Esophagus squamous epithelium (tissue), 5 donors: ENCODE measurements at places on chromosomes 1 and 21.

GRCh38 chr1:119975006-119975405, 78.7 kb upstream of the ADAM30 start:
- DNase-seq: no peak

- no peak for DNase-seq
These were observed 22.3 kb downstream of the AGT start for GRCh38 chr1:230691615-230692014.

DNA sequence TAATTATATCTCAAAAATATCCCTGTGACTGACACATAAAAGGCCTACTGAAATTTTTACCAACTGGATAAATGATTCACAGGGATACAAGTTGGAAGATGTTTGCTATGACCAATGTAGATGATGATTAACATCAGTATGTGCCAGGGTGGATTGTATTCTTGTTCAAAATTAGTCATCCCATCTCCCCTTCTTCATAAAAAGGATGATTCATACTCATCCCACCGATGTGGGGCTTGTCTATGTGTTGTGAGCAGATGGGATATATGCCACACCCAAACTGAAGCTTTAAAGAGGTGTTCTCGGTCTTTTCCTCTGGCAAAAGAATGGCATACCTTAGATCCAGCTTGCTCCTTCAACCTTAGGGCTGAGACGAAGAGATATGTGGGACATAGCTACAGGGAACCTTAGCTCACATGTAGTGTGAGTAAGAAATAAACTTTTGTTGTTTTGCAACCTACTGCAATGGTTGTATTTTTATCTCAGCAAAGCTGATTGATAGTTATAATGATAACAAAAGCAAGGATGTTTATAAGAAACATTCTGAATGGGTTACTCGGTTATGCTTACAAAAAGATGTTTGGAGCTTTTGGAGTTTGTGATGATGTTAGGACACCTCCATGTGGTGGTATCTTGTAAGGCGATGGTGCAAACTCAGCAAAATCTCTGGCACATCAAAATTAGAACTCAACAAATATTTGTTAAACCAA, 29.4 kb downstream of the SPATA17 start:
- no peak for DNase-seq

DNA sequence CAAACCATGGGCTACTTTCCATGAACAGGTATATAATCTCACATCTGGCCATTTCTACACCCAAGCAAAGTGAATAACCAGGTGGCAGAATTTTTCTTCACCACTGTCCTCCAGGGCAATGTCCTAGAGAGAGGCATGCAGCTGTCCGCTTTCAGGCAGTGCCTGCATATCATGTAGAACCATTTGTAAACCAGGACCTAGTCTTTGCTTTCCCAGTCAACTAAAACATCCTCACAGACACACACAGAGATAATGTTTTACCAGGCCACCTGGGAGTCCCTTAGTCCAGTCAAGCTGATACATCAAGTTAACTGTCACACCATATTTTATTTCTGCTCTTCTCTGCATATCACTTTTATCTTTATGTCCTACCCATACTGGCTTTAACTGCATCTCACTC, 26.2 kb downstream of the TNFSF18 start:
- DNase-seq: no peak

- DNase-seq: no peak
These were observed 81.5 kb downstream of the SYT2 start for GRCh38 chr1:202628646-202629215.

DNA sequence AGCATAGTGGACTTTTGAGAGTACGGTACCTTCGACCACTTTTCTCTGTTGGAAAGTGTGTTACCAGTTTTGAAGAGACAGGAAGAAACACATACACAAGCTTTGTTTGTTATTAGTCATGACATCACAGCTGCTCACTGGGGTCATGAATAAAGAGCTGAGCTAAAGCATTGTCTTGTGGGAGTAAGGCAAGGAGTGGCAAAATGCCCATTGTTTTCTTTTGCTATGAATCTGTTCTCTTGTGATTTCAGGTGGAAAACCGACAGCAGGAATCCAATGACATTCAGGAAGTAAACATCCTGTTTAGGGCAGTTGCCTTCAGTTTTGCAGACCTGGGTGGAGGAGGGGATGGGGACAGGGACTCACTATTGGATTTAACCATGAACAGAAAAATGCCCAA, 66.2 kb downstream of the RGL1 start:
- no peak for DNase-seq

- no peak for DNase-seq
These were observed 4.4 kb downstream of the SELENON start for GRCh38 chr1:25804244-25804963.

GRCh38 chr1:52368383-52369172, 2.6 kb upstream of the CC2D1B start:
- no peak for DNase-seq

GRCh38 chr1:90210633-90211491, 216.0 kb downstream of the ZNF326 start:
- no peak for DNase-seq

GRCh38 chr1:30460661-30461060, 262.7 kb downstream of the MATN1 start:
- no peak for DNase-seq

DNA sequence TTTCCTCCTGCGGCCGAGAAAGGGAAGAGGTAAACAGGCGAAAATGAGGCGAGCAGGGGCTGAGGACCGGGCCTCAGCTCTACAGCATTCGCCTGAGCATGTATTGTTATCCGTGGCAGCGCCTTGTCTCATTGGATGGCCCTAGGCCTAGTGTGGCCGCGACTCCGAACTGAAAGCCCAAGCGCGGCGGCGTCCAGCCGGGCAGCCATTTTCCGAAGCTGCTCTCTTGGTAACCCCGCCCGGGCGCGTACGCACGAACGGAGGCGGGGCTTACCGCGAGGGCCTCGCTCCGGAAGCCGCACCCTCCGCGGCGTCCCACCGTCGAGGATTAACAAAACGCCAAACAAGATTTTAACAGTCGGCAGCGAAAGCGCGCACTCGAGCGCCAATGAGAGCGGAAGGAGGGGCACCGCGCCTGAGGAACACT, 797 bp upstream of the USP1 start:
- no peak for DNase-seq

DNA sequence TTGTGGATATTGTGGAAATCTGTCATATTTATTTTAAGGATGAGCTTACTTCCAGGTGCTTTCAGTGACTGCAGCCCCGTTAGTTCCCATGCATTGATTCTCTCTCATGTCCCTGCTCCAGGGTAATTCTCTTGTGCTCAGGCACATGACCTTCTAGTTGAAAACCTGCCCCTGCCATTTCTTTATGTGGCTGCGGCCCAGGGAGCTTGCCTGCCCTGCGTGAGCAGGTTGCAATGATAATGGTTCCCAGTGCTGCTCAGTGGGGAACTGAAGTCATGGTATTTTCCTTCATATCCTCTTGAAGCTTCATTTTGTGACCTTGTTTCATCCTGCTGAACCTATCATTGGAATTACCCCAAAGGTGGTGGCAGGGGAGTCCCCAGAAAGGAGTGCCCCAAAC, 229.8 kb downstream of the DISC1 start:
- DNase-seq: no peak

DNA sequence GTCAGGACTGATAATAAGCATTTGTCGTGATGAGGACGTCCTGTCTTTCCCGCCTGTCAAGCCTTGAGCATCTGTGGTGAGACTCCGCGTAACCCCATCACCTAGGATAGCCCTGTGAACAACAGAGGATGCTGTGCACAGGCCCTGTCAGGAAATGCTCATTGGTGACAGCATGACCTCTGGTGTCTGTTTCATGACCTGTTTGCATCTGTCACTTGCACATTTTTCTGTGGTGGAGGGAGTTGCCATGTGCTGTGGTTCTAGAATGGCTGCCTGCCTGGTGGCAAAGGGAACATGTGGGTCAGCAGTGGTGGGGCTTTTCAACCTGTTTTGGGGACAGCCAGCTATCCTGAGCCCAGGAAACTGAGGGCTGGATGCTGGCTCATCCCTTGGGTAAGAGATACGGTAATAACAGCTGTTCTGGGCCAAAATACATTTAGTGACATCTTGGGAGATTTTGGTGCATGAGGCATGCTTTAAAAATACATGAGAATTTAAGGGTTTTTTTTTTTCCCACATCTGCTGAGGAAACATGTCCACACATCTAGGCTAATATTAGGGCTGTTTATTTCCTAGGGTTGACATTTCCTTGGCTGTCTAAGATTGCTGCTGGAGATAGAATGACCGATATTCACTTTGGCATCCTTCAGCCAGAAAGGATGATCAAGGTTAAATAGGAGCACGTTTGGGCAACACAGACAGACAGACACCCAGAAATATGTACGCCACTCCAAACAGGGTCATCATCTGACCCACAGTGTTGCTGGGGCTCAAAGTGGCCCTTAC, 52.9 kb downstream of the KCNC4 start:
- DNase-seq: no peak

GRCh38 chr1:111643696-111644095, 24.1 kb downstream of the RAP1A start:
- no peak for DNase-seq

DNA sequence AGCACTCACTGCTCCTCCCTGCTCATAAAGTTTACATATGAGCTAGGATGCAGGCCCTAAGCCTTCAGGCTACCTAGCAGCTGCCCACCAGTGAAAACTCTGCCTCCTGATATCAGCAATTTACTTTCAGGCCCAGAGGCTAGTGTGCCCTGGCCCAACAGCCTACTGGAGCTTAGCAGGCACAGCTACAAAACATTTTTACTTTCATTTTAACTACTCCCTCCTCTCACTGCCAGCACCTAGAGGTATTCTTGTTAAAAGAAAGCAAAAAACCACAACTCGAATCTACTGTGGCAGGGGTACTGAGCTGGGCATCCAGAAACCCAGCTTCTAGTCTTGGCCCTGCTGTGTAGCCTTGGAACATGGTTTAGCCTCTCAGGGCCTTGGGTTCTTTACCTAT, 5.8 kb upstream of the LORICRIN start:
- DNase-seq: no peak

GRCh38 chr21:27300770-27301169, 333.9 kb upstream of the ADAMTS5 start:
- no peak for DNase-seq

DNA sequence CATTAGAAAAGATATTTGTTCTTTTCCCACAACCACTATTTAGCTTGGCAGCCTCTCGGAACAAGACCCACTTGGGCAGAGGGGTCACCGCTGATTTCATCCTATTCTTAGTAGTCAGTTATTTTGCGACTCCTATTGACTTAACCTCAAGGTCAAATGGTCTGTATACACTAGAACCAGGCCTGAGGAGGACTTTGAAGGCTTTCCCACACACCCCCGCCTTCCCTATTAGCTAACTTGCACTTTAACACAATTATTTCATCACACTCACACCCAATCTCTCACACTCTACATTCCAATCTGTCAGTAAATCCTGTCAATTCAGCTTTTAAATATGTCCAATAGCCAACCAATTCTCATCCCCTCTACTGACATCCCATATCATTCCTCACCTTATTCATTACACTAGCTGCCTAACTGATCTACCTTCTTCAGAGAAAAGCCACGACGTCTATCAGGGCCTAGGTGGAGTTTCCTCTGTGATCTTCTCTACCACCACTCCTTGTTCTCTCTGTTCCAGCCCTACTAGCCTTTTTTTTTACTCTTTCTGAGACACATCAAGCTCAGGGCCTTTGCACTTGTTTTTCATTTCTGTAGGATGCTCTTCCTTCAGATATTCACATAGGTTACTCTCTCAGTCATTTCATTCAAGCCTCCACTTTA, 1.0 kb upstream of the NIBAN1 start:
- DNase-seq: no peak

GRCh38 chr1:43554444-43554992, 23.8 kb downstream of the PTPRF start:
- no peak for DNase-seq

- DNase-seq: no peak
These were observed 23.7 kb upstream of the WDR26 start for GRCh38 chr1:224458296-224458695.

DNA sequence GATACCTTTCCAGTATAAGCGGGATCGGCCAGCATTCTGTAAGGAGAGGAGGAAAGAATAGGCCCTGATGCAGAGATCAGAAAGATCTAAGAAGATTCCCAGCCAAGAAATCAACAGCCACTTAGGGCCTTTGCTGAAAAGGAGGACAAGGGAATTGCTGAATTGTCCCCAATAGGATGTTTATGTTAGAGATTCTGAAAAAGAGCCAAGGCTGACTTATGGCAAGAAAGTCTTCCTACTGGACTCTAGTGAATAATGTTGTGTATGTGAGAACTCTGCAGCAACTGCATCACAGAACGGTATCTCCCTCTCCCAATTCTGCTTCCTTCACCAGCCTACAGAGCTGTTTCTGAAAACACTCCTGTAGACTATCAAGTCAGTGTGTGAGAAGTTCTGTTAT, 298.0 kb upstream of the CXADR start:
- no peak for DNase-seq

- DNase-seq: no peak
These were observed 247.4 kb downstream of the KAZN start for GRCh38 chr1:14845851-14846250.

GRCh38 chr1:230430499-230430898, 4.4 kb upstream of the PGBD5 start:
- DNase-seq: no peak

GRCh38 chr1:241007668-241008067, 349.3 kb downstream of the RGS7 start:
- no peak for DNase-seq

DNA sequence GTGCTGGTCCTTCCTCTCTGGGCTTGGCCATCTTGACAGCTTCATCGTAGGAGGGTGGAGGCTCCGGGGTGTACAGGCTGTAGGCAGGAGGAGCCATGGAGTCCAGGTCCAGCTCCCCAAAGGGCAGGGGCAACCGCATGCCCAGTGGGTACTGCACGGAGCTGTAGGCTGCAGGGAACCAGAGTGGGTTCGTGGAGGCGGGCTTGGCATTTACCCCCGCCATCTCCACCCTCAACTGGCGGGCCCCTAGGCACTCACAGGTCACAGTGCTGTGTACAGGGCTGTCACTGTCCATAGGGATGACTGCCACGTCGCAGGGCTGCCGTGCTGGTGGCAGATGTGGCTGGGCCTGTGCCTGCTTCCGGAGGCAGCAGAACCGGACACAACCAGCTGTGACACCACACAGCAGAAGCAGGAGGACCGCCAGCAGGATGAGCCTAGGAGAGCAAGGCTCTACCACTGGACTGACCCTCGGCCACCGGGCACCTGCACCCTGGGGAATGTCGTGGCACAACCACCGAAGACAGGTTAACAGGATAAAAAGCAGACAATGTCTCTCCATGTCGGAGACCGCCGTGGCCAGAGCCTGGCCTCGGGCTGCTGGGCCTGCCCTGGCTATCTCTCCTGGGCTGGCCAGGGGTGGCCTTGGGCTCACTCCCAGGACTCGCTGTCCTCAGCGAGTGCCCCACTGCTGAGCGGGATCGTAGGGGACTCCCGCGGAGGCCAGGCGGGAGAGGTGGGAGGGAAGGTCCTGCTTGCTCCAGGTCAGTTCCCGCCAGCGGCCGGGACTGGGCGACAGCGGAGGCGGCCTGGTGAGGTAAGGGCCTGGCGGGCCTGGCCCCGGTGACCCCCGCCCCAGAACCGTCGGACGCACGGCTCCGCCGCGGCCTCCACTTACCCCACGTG, 831 bp downstream of the TMEM52 start:
- no peak for DNase-seq

- DNase-seq: no peak
These were observed 20.6 kb downstream of the TRAF5 start for GRCh38 chr1:211347077-211347844.
